ENCODE measurements at places on chromosomes 5 and 9.

DNA sequence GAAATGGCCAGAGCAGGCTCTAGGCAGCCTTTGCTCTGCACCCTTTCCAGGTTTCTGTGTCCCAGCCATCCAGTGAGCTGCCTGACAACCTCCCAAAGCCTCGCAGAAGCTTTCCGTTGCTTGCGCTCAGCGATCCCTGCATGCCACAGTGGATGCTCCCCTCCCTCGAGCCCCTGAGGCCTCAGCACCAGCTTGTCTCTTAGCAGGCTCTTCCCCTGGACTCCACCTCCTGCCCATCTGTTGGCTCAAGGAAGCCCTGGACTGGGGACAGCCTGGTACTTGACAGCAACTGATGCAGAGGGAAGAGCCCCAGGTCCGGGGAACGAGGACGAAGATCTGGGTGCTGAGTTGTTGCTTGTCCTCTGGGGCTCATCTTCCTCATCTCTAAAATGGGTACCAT lies 23.2 kb downstream of the TSPAN17 start:
- DNase-seq, result no peak

- no peak for DNase-seq
These were observed 93.1 kb upstream of the ACO1 start for GRCh38 chr9:32291370-32291769.

GRCh38 chr5:148957591-148958202 lies 105.2 kb downstream of the SH3TC2 start:
- no peak for DNase-seq

DNA sequence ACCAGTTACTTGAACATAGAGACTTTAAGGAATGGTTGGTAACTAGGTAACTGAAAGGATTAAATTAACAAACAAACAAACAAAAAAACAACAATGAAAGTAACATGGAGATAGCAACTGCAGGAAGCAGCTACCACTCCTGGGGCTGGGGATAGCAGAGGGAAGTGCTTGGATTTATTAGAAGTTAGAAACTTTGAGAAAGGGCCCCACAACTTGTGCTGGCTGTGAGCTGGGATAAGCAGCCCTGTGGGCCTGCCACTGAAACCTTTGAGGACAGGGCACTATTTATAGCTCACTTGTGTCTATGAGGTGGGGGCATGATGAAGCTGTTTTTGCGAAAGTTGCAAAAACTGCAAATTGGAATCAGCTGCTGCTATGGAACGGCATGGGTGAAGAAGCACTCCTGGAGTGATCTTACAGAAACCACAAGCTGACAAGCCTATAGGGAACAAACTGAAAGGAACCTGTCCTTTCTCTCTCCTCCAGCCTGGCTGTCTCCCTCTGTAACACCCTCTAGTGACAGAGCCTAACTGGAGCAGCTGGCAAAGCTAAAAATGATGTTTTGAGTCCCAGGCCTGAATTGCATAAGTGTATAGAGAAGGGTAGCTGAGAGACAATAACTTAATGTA lies 91.4 kb upstream of the RANBP6 start:
- DNase-seq, result no peak

- no peak for DNase-seq
These were observed 10.5 kb upstream of the S1PR3 start for GRCh38 chr9:88980740-88981203.

DNA sequence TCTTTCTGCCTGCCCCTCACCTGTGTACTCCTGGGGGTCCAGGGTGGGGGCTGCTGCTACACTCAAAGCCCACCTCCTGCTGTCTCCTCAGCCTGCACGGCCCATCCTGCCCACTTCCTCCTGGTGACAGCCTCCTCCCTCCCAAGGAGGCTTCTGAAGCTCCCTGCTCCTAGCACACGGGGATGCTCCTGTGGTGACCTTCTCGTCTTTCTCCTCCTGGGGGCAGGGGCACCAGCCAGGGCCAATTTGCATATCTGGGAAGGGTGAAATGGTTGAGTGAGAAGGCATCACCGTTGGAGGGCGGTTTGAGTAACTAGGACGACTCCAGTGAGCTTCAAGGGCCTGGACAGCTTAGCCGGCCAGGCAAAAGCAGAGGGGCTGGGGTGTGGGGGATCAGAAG lies 51.9 kb upstream of the COL5A1 start:
- no peak for DNase-seq

DNA sequence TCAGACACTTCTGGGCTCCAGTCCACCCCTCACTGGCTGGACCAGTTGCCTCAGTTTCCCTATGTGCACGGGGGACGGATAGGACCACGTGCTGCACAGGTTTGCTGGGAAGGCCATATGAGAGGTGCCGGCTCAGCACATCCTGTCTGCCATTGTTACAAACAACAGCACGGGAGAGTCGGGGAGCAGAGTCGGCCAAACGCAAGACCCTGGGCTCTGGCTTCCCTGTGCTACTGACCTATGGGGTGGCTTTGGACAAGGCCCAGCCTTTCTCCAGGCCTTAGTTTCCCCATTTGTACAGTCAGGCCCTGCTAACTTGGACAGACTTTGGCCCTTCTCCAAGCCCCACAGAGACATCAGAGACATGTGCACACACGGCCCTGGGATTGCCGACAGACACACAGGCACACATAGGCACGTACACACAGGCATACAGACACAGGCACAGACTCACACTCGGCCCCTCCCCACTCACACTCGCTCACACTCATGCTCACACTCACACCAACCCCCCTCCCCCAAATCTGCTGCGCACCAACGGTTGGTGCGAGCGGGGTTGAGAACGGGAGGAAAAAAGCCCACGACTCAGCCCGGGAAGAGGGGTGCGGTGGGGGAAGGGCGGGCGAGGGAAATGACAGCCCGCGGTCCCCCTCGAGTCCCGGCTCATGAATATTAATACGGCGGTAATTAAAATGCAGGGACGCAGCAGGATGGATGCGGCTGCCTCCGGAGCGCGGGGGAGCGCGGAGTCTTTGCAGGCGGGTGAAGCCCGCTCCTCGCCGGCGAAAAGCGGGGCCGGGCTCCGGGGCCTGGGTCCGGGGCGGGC lies 133.0 kb downstream of the C9orf50 start:
- no peak for DNase-seq

- no peak for DNase-seq
These were observed 11.6 kb downstream of the SEPTIN8 start for GRCh38 chr5:132765311-132766019.

DNA sequence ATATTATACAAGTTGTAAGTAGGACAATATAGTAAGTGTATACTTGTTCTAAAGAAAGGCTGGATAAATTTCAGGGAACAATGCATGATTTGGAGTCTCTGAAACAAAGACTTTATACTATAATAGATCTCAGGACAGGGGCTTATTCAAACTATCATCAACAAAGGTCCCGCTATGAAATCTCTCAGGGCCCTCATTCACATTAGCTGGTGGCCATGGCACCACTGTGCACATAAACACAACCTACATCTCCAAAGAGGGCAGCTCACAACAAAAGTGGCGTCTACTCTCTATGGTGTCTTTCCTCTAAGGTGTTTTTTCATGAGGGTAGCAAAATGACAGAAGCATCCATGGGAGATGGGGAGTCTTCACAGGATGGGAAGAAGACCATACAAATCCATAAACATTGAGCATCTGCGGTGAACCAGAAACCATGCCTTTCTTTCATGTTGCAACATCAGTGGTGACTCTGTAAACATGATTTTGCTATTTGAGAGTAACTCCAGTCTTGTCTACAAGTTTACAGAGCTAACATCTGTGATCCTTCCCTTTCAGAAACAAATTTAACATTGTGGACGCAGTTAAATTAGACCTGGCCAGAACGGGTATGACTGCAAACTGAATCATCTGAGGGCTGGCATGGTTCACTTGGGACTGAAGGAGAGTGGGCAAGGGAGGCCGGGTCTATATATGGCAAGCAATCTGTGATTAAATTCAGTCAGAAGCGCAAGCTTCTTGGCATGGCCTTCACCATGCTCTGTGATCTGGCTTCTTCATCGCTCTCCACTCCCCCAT lies 5.5 kb downstream of the TTLL11 start:
- no peak for DNase-seq

- no peak for DNase-seq
These were observed 3.6 kb upstream of the DCP2 start for GRCh38 chr5:112973036-112973435.

GRCh38 chr5:135881244-135881643 lies 14.4 kb downstream of the IL9 start:
- no peak for DNase-seq

DNA sequence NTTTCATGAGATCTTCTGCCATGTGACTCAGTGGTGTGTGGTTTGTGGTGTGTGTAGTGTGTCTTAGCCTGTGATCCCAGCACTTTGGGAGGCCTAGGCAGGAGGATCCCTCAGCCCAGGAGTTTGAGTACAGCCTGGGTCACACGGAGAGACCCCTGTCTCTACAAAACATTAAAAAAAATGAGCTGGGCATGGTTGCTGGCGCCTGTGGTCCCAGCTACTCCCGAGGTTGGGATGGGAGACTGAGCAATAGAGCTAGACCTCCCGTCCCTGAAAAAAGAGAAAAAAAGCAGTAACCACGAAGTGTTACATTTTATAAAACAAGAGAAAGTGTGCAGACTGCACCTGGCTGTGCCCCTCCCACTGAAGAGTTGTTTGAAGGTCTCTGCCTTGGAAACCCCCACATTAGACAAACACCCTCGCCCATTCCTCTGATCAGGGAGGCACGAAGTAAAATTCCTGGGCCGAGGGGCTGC lies 21.2 kb upstream of the RNU6ATAC start:
- no peak for DNase-seq

DNA sequence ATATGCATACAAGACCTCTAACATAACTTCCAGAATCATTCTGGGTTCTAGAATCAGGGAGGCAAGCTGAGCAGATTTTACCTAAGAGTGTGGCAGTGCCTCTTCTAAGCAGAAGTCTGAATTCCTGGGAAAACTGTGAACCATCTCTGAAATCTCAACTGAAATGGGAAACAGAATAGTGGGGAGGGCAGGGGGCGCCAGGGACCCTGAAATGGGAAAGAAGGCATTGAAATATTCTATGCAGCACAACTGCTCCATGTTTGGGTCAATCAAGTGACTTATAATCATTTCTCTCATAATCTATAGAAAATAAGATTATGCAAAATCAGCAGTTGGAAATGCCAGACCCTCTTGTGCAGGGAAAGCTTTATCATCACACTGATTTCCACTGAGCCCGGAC lies 156.1 kb downstream of the EBF1 start:
- DNase-seq, result no peak

GRCh38 chr5:172428224-172429166 lies 25.8 kb downstream of the SH3PXD2B start:
- no peak for DNase-seq

- DNase-seq, result peak; percentile 3
These were observed 593 bp downstream of the BRD3OS start for GRCh38 chr9:134025606-134026541.

GRCh38 chr5:94113087-94113486 lies 371.7 kb upstream of the POU5F2 start:
- DNase-seq, result no peak

DNA sequence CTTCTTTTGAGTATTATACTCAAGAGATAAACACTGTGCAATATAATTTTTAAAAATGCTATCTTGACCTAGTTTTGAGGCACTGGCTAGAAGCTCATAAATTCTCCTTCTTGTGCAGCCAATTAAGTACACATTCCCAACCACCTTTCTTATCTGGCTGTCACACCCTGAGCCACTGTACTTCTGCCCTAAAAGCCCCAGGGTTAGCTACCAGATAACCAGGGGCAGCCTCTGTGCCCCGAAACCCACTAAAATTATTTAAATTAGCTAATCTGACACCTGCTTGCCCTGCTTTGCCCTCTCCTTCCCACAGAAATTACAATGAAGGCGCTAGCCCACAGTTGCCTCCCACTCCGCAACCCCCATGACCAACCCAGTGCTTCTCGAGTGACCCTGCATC lies 597.3 kb upstream of the TYRP1 start:
- no peak for DNase-seq

- DNase-seq, result no peak
These were observed 270.2 kb upstream of the MVB12B start for GRCh38 chr9:126056312-126057021.

- DNase-seq, result no peak
These were observed 664 bp upstream of the RAB3C start for GRCh38 chr5:58582019-58582802.

GRCh38 chr5:108382784-108383330 lies 959 bp upstream of the FBXL17 start:
- DNase-seq, result no peak

DNA sequence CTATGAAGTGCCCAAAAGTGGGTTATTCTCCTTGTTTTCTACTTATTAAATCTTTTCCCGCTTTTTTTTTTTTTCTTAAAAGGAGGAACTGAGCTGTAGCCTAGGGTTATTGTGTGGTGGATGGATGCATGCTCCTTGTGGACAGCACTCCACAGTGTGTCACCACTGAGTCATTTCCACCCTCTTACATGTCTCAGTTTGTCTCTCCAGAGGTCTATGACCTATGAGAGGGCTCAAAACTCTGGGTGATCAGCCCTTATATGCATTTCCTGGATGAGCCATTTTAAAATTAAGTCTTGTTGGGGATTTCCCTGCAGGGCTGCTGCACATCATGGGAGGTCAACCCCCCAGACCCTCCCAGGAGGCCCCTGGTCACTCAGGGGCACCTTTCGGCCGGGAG lies 102.2 kb upstream of the MOCS2 start:
- no peak for DNase-seq

- DNase-seq, result no peak
These were observed 60.8 kb upstream of the RNU6ATAC start for GRCh38 chr9:134225186-134225585.

DNA sequence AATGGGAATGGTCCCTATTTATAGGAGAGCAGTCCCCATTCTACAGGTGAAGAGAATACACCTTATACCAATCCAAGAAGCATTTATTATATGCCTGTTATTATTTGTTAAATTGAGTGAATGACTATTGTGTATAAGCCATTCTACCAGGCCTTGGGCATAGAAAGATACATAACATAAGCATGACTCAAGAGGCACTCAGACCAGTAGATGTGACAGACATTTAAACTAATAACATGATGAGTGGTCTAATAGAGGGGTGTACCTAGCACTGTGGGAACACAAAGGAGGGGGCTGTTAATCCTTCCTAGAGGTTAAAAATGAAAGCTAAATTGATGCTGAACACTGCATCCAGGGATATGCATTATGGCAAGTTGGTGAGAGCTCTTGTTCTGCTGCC lies 145.0 kb upstream of the TNC start:
- DNase-seq, result no peak

GRCh38 chr5:106401561-106401960 lies 1269.2 kb downstream of the EFNA5 start:
- DNase-seq, result no peak

GRCh38 chr5:66620711-66621110 lies 24.5 kb downstream of the MAST4 start:
- no peak for DNase-seq

- no peak for DNase-seq
These were observed 563.0 kb upstream of the KLF4 start for GRCh38 chr9:108052431-108053080.

- DNase-seq, result no peak
These were observed 31.1 kb upstream of the BNC2 start for GRCh38 chr9:16901590-16901989.

All from stimulated activated CD8-positive, alpha-beta memory T cell treated with anti-CD3 and anti-CD28 coated beads, Interleukin-4, amount 100 ng/mL, for 1 hour (primary cell).